Gastrocnemius medialis (tissue), 4 donors: ENCODE measurements at places on chromosomes 1 and 21.
A peak's percentile ranks its signal among the peaks of the same experiment; 100 is the strongest.

GRCh38 chr1:5758000-5758858 lies 234.0 kb downstream of the NPHP4 start:
- no peak for DNase-seq

GRCh38 chr1:167450843-167451242 lies 67.5 kb downstream of the CD247 start:
- DNase-seq, result no peak

DNA sequence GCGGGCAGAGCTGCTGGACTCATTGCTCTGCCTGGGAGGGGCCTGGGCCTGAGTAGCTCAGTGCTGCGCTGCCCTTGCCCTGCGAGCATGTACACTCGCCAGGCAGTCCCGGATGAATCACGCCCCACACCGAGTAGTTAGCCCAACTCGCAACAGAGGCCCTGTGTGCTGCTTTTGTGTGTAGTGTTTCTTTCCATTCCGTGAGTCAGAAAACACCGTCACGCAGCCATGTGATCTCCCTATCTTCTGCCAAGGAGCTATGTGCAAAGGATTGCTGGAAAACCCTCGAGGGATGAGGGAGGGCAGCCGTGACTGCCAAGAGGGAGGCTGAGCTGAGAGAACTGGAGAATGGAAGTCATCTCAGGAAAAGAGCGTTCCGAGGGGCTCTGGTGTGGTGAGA lies 37.3 kb downstream of the NENF start:
- DNase-seq, result peak; percentile 87

DNA sequence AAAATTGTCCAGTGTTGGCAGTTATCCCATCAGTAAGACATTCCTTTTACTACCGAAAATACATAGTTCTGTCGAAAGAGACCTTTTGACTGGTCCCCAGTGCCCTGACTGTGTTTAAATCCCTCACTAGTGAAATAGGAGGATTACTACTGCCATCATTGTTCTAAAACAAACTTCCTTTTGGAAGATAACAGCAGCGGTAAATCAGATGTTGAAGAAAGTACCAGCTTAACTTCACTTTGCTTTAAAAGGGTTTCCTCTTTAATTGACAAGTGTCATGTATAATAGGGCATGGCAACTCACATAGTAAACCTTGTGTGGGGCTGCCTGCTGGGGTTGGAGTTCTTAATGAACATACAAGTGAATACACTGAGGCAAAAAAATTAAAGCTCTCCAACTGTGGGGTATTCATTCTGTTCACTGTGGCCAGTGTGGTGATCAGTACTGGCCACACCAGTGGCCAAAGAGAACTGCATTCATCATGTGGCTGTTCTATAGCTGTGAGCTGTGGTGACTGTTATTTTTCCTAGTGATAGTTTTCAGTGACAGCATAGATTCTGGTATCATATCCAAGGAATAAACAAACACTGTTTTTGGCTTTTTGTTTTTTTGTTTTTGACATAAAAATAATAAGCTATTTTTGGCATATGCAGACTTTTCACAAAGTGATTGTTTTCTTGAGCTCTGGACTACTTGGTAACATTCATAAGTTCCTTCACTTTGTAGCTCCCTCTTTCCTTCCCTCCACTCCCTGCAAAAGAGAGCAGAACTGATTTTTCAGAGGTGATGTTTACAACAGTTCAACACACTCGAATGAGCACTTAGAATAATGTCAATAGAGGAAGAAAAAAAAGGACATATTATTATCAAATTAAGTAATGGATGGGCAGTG lies 74.5 kb downstream of the NFIA start:
- no peak for DNase-seq

DNA sequence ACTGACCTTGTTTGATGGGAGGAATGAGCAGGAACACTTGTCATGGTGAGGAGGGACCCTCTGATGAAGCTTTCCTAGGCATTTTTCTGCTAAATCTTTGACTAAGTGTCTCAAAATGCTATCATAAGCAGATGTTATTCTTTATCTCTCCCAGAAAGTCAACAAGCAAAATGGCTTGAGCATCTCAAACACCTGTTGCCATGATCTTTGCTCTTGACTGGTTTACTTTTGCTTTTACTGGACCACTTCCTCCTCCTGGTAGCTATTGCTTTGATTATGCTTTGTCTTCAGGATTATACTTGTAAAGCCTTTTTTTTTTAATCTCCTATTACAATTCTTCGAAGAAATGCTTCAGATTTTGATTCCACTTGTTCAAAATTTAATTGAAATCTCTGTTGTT lies 157.4 kb downstream of the GPR52 start:
- no peak for DNase-seq

DNA sequence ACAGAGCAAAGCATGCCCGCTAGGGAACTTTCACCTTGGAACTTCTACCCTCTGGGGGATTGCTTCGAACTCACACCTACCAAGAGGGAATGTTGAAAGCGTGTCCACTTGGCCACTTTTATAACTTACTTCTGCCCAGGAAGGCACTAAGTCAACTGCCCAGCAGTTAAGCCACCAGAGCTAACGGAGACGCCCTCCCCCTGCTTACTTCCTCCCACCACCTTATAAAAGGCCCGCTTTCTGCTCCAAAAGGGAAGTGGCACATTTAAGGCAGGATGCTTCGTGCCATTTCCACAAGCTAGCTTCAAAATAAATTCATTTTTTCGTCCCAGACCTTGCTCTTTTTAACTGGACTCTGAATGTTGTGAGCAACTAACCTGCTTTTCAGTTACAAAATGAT lies 3.2 kb upstream of the AK2 start:
- no peak for DNase-seq

- no peak for DNase-seq
Measured at GRCh38 chr1:172069534-172069933, 228.2 kb downstream of the DNM3 start.

- no peak for DNase-seq
Measured at GRCh38 chr1:25748531-25749205, 51.3 kb upstream of the SELENON start.

DNA sequence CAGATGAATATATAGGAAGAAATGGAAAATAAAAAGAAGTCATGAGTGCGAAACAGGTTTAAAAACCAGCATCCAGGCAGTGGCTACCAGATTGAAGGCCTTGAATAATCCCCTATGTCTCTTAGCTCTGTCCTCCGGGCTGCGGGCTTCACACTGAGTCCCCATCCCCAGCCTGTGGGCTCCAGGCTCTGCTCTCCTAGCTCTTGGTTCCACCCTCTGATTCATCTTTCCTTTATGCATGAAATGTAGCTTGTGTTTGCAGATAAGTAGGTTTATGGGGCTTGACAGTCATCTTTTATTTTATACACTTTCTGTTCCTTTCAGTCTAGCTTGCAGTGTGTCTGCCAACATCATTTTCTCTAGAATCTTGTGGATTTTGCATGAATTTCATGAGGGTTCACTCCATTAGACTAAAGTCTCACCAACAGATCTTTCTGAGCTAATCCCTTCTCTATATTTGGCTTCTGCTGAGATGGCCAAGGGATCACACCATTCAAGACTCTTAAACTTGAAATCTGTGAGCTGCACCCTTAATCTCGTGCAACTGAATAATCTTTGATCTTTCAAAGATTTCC lies 174.5 kb downstream of the PLPPR4 start:
- DNase-seq, result no peak

GRCh38 chr1:212819726-212820125 lies 27.7 kb downstream of the SPATA45 start:
- DNase-seq, result no peak

- no peak for DNase-seq
Measured at GRCh38 chr21:42747746-42748351, 94.4 kb downstream of the PDE9A start.

DNA sequence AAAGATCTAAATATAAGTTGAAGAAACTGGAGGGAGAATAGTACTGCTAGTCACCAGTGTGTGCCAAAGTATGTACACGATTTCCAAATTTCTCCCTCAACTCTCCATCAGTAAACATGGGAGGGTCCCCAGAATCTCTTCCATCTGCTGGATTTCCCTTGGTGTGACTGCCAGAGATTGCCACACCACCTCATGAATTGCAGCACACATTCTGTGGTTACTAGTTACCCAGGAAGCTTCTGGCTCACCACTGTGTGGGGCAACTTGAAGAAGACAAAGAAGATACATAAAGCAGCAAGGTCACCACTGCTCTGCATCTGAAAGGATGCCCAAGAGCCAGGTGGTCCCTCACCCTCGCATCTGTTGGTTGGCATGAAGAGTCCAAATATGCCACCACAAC lies 191.7 kb upstream of the ESRRG start:
- no peak for DNase-seq

DNA sequence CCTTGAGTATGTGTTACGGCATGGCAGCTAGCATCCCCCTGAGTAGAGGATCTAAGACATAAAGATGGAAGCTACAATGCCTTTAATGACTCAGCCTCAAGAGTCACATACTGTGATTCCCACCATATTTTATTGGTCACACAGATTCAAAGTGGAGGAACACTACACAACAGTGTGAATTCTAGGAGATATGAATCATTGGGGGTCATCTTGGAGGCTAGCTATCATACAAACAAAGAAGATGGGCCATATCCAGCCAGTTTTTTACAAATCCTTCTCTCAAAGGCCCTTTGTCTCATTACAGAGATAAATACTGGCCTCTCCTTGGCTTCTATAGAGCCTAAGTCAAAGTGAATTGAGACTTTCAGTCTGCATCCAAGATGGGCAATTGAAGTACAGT lies 177.0 kb downstream of the TBX15 start:
- DNase-seq, result no peak

DNA sequence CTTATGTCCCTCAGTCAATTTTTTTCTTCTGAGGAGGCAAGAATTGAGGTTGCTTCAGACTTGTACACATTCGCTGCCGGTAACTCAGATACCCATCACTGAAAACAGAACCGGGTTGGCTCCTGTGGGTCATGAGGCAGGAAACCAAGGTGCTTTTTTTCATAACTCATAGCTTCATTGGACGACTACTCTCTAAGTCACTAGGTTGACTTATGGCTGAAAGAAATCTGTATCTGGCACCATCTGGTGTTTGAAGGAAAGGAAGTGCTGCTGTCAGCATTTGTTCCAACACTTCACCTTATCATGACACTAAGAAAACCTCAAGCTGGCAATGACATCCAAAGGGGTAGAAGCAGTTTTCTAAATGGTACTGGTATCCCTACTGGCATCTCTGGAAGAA lies 82.3 kb downstream of the TBX19 start:
- DNase-seq, result no peak

GRCh38 chr1:43834280-43835081 lies 99.1 kb upstream of the ARTN start:
- no peak for DNase-seq

- peak; percentile 68 for DNase-seq
Measured at GRCh38 chr1:38138498-38139233, 92.1 kb upstream of the POU3F1 start.

GRCh38 chr1:96059736-96060135 lies 661.8 kb upstream of the PTBP2 start:
- no peak for DNase-seq

- DNase-seq, result no peak
Measured at GRCh38 chr1:16021681-16022080, at the start of gene CLCNKA. CLCNKA (plus strand) TSS chr1:16022036; CDS start chr1:16022620, 584 bp downstream.

DNA sequence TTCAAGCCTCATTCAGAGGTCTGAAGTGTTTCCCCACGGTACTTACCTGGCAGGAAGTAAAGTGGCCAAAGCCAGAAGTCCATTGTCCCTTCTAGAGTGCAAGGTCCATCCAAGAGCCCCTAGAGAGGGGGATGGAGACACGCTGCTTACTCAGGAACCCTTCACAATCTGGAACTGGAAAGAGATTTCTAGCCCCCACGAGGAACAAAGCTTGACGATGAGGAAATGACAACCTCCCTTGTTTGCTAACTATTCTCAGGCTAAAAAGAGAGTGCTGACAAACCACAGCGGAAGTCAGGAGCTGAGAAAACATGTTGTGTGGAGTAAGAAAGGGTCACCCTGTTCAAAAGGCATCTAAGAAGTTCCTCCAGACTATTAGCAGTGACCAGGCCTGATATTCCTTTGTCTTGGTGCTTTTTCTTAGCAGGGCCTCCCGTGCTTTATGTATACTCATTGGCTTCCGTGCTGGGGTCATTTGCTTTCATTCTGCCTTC lies at the start of gene FCMR:
TSS of gene FCMR (minus strand) at position 170 of the 494 bp plus-strand sequence. CDS start at position 83, 87 bp downstream.
- peak; percentile 26 for DNase-seq

GRCh38 chr1:107678993-107679392 lies 286.0 kb downstream of the VAV3 start:
- no peak for DNase-seq

DNA sequence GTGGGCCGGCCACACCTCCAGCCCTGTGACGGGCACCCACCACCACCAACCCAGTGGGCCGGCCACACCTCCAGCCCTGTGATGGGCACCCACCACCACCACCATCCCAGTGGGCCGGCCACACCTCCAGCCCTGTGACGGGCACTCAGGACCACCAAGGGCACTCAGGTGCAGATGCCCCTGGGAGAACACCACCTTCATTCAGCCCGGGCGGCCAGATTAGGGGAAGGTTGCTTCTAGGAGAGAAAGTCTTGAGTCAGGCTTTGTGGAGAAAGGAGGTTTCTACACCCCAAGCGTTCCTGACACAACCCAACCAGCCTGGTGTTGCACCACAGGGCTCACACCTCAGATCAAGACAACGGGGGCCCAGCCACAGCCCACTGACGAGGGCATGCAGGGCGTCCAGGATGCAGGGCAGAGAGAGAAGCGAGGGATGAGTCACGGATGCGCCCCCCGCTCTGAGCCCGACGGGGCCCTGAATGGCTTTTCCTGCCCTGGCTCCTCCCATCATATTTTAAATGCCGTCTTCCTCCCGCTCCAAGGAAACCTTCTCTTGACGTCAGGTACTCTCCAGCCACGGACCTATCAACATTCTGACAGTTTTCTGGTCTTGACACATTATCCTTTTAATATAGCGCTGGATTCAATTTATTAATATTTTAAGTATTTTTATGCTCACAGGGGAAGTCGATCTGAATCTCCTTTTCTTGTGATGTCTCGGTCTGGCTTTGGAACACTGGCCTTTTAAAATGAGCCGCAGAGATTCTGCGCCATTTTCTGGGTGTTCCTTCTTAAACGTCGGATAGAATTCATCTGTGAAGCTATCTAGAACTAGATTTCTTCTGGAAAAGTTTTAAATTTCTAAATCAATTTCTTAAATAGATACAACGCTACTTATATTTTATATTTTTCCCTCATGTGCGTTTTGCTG lies 631 bp upstream of the SPATC1L start:
- DNase-seq, result peak; percentile 87

DNA sequence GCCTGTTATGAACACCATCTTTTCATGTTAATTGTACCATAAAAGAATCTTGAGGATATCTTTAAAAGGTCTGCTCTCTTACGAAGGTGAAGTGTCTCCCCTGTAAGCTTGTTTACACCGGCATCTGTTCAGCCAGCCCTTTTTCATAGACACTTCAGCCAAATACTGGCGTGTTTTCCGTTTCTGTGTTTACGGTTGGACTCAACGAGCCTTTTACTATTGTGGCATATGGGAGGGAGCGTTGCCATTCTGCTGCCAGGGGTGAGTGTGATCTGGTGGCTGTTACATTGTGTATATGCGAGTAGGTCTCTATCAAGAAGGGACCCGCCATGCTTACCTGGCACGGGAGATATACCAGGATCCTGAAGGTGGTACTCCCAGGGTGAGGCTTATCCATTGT lies 433.8 kb downstream of the CAMTA1 start:
- DNase-seq, result no peak
